ENCODE measurements at places on chromosomes 5 and 9. TPM values are rescaled to one million over a fixed set of nuclear protein-coding genes. Genes with fewer than 3 reads are reported as not detected.
A peak's percentile ranks its signal among the peaks of the same experiment; 100 is the strongest.

The SPATA31E1 gene
- total RNA-seq = not detected

The EGFLAM gene
- total RNA-seq = 48.2 TPM

The CCNO gene
- total RNA-seq = 0.22 TPM

The PJA2 gene
- total RNA-seq = 143 TPM

The SEC16A gene
- 52.2 TPM for total RNA-seq

The FLT4 gene
- total RNA-seq = 11.7 TPM

The FOXD1 gene
- total RNA-seq = 99.3 TPM

The PTGDS gene
- total RNA-seq = 1,668 TPM

- DNase-seq = no peak
Observed at GRCh38 chr9:134266418-134266817, 59.8 kb upstream of the RXRA start.

- no peak for DNase-seq
Observed at GRCh38 chr5:168261227-168261571, 30.2 kb upstream of the WWC1 start.

GRCh38 chr9:121262423-121262822, 5.5 kb upstream of the GSN start:
- DNase-seq = no peak

DNA sequence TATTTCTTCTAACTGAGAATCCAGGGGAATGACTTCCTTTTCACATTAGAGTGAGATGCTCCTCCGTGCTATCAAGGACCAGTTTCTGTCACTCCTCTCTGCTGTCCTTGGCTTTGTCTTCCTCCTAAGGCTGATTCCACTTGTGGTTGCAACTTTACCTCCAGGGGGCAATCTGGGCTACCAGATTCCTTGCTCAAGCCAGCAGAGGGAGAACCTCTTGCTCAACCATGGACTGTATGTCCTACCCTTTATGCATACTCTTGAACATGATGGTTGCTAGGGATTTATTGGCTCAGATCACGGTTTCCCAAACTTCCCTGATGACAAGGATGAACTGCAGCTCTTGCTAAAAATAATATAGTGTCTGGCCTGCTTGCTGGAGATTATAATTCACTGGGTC, 24.0 kb downstream of the NNT start:
- no peak for DNase-seq

DNA sequence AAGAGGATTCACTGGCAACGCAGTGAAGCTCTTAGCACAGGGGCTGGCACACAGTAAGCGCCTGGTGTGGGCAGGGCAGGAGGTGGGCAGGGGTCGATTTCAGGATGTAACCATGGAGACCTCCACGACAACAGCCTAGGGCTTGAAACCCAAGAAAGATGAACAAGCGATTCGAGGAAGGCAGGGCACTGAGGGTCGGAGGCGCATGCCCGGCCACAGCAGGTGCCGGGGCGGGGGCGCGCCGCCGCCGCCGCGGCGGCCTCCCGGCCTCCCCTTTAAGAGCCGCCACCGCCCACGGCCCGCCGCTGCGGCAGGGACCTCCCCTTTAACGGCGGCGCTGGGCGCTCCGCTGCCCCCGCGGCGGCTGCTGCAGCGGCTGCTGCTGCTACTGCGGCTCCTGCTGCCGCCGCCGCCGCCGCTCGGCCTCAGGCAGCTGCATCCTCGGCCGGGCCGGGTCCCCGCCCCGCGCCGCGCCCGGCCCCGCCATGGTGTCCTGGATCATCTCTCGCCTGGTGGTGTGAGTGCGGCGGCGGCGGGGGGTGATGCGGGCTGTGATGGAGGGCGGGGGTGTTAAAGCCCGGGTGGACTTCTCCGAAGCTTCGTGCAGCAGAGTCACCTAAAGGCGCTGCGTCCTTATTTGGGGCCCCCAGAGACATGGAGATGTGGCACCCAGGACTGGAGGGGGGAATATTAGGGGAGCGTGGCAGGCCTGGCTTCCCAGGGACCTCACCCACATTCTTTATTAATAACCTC, at the start of gene REEP2:
Gene REEP2, plus strand, starts transcription at position 334 of the 753 bp plus-strand sequence. Its CDS starts 152 bp downstream, at position 486.
- DNase-seq = peak; percentile 62

- no peak for DNase-seq
Observed at GRCh38 chr5:139417214-139417613, 13.3 kb upstream of the SPATA24 start.

DNA sequence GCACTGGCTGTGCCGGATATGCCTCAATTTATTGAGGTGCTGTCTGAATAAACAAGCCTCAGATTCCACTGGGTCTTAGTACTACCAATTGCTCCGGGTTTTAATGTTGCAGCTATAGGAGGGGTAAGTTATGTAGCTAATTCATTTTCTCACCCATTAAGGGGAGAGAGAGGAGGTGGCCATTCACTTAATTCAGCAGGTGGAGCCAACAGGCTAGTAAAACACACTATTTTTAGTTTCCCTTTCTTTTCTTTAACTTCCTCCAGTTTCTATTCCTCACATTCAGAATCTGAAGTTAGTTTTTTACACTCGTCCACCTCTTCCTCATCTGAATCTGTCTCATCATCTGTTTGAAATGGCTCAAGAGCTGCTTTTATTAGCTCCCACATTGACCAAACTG, 105.6 kb upstream of the CDH10 start:
- no peak for DNase-seq

DNA sequence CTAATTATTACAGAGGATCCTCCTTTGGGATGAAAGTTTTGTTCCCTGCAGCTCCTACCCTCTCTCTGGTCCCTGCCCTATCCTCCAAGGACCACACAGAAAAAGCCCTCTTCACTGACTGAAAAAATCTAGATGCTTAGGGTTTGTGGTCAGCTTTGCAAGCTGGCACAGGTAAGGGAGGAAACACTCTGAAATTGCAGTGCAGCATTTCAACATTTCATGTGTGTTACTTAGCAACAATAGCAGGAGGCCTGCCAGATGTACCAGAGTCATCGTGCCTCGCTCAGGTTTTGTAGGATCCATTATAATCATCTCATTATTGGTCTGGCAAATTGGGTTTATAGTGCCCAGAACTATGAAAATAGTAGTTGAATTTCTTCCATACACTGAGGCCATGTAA, 109.5 kb downstream of the PALM2AKAP2 start:
- DNase-seq = no peak

DNA sequence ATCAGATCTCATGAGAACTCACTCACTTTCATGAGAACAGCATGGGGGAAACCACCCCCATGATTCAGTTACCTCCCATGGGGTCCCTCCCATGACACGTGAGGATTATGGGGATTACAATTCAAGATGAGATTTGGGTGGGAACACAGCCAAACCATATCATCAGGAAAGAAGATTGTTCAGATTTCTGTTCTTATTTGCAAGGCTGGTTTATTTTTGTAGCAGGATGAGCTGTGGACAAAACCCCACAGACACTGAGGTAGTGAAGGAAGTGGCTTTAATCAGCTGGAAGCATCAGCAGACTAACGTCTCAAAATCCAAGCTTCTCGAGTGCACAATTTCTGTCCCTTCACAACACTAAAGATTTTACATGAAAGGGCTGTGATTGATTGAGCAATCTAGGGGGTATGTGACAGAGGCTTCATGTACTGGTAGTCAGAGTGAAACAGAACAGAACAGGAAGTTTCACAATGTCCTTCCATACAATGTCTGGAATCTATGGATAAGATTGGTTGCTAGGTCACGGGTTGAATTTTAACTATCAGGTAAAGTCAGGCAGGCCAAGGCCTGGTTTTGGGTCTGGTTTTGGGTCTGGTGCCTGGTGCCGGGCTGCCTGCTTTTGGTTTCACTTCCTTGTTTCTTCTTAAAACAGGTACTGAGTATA, 91.3 kb upstream of the ZNF366 start:
- DNase-seq = no peak

DNA sequence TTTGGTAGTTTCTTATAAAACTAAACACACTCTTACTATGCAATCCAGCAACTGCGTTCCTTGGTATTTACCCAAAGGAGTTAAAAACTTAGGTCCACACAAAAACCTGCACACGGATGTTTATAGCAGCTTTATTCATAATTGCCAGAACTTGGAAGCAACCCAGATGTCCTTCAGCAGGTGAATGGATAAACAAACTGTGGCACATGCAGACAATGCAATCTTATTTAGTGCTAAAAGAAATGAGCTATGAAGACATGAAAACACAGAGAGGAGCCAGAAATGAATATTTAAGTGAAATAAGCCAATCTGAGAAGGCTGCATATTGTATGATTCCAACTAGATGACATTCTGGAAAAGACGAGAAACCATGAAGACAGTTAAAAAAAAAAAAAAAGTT, 10.7 kb downstream of the WNK2 start:
- no peak for DNase-seq

DNA sequence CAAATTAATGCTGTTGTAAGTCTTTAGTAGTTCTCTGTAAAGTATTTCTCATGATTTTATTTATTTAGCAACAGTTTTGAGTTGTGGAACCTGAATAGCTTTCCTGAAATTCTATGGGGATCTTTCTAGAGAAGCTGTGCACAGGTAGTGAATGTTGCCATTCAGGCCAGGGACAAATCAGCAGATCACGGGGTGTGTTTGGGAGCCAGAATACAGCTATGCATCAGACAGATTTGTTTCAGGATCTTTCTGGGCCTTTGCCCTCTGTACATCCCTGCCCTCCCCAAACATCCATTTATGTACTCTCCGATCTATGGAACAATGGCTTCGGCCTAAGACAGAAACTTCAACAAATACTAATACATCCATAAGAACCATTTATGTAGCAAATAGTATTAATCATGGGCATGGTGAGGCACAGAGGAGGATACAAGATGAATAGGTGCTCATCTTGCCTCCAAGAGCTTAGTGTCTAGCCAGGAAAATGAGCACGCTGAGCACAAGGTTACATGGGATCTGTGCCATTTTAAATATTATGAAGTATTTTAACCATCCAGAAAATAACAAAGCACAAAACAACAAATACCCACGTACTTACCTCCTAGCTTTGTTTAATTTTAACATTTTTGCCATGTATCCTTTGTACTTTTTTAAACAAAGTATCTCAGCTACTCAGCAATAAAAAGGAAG, 13.1 kb downstream of the ARHGEF37 start:
- no peak for DNase-seq

DNA sequence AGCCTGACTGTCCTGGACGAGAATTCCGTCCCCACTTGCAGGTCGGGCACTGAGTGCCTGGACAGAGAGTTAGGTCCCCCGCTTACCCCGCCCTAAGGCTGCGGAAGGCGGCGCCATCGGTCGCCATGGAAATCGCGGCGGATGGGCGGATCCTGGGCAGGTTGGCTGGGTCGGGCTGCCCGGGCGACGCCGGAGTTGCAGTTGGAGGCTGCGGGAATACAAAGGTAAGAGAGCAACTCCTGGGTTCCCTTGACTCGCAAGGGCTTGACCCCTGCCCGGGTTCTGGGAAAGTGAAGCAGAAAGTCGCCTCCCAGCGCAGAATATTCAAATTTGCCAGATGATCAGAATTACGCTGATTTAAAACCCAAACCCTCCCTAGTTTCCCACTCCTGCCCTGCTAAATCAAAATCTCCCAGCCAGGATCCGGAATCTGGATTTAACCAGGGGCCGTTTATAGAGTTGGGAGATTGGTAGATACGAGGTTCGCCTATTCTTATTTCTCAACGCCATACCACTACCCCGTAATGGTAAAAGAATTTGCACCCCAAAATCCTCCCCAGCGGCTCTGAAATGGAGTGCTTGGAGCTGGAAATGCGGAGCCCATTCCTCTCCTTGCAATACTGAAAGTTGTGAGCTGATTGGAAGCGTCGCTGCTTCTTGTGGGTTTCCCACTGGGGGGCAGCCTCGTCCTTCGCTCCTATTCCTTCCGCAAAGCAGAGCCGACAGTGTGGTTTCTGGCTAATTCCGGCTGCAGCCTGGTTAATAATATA, 156.4 kb upstream of the RASEF start:
- peak; percentile 80 for DNase-seq

All from sciatic nerve (tissue), 2 donors.